ENCODE measurements at places on chromosomes 6 and 20.

GRCh38 chr6:148750838-148751792, 4.3 kb downstream of the UST start:
- no peak for DNase-seq

DNA sequence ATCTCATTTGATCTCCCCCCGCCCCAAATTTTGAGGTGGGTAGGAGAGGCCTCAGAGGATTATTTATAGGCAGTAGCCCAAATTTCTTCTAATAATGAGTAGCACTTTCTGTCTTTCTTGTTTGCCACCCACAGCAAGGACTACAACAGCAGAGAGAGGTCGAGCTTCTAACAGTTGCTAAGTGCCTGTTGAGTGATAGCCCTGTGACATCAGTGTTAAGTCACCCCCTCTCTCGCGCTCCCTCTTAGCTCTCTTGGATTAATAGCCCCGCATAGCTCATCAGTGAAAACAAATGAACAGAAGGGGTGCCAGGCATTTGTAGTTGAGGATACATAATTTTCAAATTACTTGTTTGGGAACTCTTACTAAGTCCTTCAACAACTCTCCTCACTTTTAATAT, 3.5 kb downstream of the ANKRD60 start:
- no peak for DNase-seq

GRCh38 chr6:163688739-163689362, 274.3 kb downstream of the QKI start:
- DNase-seq: no peak

GRCh38 chr6:41291717-41292116, 5.2 kb upstream of the TREM1 start:
- DNase-seq: no peak

DNA sequence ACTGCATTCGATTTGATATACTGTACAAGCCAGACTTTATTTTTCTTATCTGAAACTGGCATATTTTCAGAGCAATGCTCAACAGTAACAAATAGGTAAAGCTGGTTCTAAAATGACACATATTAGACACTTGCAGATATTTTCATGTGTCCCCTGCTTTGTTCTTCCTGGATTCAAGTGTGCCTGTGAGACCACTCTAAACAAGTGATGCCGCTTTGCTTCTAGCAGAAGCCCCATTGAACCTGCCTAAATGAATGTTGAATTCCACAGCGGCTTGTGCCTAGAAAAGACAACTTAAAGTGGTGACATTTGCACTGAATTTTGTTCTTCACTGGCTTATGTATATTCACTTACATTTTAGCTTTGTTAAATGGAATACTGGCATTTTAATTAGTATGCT, 115.7 kb downstream of the AKAP7 start:
- no peak for DNase-seq

- no peak for DNase-seq
Observed at GRCh38 chr20:20979934-20980333, 126.2 kb downstream of the LINC00237 start.

- no peak for DNase-seq
Observed at GRCh38 chr6:39330057-39330456, 7.6 kb upstream of the KCNK16 start.

- no peak for DNase-seq
Observed at GRCh38 chr20:56708991-56709390, 79.9 kb downstream of the TFAP2C start.

- DNase-seq: no peak
Observed at GRCh38 chr20:6480328-6481200, 286.9 kb upstream of the BMP2 start.

Measured in left renal pelvis (tissue), 4 donors.